SJSA1 (cell line): ENCODE measurements at places on chromosomes 2 and 18.
A peak's percentile ranks its signal among the peaks of the same experiment; 100 is the strongest.

DNA sequence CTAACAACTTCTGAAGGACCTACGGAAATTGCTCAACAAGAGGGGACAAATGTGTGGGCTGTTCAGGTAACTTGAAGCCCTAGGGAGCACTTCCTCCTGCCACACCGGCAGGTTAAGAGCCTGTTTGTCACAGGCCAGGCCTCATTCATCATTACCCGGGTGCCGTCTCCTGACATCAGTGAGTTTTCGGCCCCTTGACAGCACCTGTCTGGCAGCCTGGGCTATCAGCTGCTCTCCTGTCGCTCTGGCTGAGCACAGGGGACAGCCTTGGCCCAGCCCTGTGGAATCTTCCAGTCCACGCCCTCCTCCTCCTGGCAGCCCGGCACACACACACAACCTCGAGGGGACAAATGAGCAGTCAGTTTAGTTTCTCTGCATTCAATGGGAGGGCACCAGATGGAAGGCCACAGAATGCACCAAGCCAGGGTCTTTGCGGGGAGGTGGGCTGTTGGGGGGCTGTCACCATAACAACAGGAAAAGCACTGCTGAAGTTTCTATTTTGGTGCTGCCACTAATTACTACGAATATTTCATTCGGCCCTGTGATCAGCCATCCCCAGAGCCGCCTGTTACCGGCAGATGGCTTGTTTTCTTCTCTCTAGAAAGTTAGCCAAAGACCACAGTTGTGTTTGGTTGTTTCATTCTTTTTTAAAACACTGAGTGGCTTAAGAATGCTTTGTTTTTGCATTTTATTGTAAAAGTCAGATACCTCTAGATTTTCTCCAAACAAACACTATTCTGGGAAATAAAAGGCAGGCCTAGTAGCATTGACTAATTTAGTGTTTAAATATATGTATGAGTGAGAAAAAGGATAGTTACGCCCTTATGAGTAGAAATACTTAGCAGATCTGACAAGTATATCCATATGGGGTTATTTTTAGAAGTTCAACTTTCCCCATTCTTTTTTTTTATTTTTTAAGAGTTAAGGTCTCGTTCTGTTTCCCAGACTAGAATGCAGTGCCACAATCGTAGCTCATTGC is 189.9 kb upstream of the NDUFV2 start:
- H3K4me3 ChIP-seq = no peak overlapping the region
- H3K27ac ChIP-seq = peak overlapping the region; percentile 66
- H3K36me3 ChIP-seq = no peaks in the 10 kb centered on the region
- peaks cover 37% of the 10 kb centered on the region for H3K4me1 ChIP-seq

DNA sequence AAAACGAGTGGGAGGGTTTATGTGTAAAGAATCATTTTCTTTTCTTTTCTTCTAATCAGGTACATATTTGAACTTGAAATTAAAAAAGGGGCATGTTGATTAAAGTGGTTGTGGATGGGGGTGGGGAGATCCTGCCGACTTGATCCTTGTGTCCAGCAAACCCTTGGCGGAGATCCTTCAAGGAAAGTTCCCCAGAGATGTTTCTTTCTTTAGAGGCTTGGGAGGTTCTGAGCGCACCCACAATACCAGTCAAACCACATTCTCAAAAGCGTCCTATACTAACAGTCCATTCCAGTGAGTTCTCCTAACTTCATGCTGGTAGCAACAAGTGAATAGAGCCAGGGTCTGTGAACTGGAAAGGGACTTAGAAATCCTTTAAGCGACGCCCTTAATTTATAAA is 49.2 kb downstream of the MYCN start:
- DNase-seq = no peak
- H3K4me3 ChIP-seq = no peak overlapping the region
- H3K36me3 ChIP-seq = no peaks in the 10 kb centered on the region
- H3K27me3 ChIP-seq = no peaks in the 10 kb centered on the region
- H3K4me1 ChIP-seq = no peaks in the 10 kb centered on the region

- no peak for DNase-seq
- H3K4me3 ChIP-seq = no peak overlapping the region
- peaks cover 22% of the 10 kb centered on the region for H3K4me1 ChIP-seq
- no peaks in the 10 kb centered on the region for H3K36me3 ChIP-seq
These were observed 28.4 kb downstream of the IMPA2 start for GRCh38 chr18:12009581-12010140.

DNA sequence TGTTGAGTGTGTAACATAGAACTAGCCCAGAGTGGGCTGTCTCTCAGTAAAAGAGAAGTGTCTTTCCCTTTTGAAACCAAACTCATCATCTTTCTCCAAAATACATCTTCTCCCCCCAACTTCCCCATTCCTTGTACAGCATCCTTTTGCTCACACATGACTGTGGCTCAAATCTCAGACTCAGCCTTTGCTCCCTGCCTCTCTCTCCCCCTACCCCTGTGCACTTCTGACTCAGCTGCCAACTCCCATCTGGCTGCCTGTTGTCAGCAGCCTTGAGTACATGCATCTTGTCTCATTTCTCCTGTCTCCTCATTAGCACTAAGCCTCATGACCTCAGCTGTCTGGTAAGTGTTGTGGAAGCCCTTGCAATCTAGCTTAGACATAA is 18.1 kb upstream of the MGAT4A start:
- no peak overlapping the region for H3K4me3 ChIP-seq
- H3K27ac ChIP-seq = no peak overlapping the region
- no peak for DNase-seq
- no peaks in the 10 kb centered on the region for H3K4me1 ChIP-seq
- H3K36me3 ChIP-seq = no peaks in the 10 kb centered on the region

GRCh38 chr2:49577041-49577440 is 422.7 kb upstream of the FSHR start:
- no peaks in the 10 kb centered on the region for H3K27me3 ChIP-seq
- H3K4me1 ChIP-seq = no peaks in the 10 kb centered on the region
- DNase-seq = no peak
- no peaks in the 10 kb centered on the region for H3K36me3 ChIP-seq

DNA sequence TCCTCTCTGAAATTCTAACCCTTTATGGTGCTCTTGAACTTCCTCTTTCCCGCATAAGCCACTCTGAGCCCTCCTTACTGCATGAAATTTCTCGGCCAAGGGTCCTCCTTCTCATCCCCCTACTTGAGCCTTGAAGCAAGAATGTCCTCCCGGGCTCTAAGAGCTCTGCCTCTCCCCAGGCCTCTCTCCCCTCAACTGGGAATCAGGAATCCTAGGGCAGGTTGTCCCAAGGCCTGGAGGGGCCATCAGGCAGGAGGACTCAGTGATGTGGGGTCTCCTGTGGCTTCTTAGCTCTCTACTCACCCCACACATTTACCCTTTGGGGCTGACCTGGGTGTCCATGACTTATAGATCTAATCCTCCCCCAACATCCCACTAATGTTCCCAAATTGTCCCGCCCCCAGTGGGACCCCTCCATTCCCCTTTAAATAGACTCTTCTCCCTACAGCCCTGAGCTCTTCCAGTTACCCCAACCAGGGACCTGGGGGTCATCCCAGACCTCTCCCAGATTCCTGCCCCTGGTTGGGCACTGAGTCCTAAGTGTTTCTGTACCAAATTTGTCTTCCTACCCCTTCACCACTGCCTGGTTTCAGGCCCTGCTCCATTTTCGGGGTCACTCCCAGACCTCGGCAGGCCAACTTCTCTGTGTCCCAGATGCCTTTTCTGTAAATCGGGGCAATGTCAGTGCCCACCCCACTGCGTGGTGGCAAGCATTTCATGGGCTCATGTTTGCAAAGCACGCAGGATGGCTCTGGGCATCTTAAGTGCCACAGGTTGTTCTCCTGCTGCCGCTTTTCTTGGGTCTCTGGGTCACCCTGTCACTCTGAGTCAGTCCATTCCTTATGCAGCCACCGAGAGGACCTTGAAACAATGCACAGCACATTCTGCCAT is 171.2 kb downstream of the ASB1 start:
- peak overlapping the region; percentile 81 for H3K27ac ChIP-seq
- H3K27me3 ChIP-seq = no peaks in the 10 kb centered on the region
- DNase-seq = no peak
- H3K4me1 ChIP-seq = peaks cover 20% of the 10 kb centered on the region
- no peak overlapping the region for H3K4me3 ChIP-seq
- H3K36me3 ChIP-seq = no peaks in the 10 kb centered on the region

- no peaks in the 10 kb centered on the region; the same call in 1 of the 2 replicates for H3K27me3 ChIP-seq
- no peak overlapping the region for H3K27ac ChIP-seq
- peaks cover 5% of the 10 kb centered on the region; the same call in 1 of the 2 replicates for H3K4me1 ChIP-seq
- no peak for DNase-seq
These were observed 224.9 kb downstream of the INSIG2 start for GRCh38 chr2:118312969-118313756.

- DNase-seq = no peak
- H3K4me3 ChIP-seq = no peak overlapping the region
- H3K4me1 ChIP-seq = no peaks in the 10 kb centered on the region
- H3K27me3 ChIP-seq = peaks cover 7% of the 10 kb centered on the region
These were observed 149.2 kb downstream of the FAM210A start for GRCh38 chr18:13577091-13577697.

DNA sequence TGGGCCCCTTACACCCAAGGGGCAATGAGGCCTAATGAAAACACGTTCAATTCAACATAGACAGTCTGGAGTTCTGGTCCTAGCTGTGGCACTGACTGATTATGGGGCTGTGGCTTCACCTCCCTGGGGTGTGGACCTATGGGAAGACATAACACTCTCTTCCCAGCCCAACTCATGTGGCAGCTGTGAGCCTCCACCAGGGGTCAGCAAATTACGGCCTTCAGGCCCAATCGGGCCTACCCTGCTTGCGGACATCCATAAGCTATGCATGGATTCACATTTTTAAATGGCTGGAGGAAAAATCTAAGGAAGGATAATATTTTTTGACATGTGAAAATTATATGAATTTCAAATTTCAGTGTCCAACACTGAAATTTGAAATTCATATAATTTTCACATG is 101.3 kb downstream of the LOXHD1 start:
- H3K27me3 ChIP-seq = no peaks in the 10 kb centered on the region; the same call in 1 of the 2 replicates
- no peak for DNase-seq
- no peaks in the 10 kb centered on the region for H3K36me3 ChIP-seq
- no peak overlapping the region for H3K27ac ChIP-seq

GRCh38 chr2:56239437-56239836 is 55.6 kb downstream of the CCDC85A start:
- H3K4me1 ChIP-seq = no peaks in the 10 kb centered on the region
- DNase-seq = no peak
- H3K27me3 ChIP-seq = no peaks in the 10 kb centered on the region
- no peak overlapping the region for H3K4me3 ChIP-seq

GRCh38 chr2:46325182-46325928 is 28.1 kb downstream of the EPAS1 start:
- H3K4me1 ChIP-seq = peaks cover 34% of the 10 kb centered on the region
- H3K4me3 ChIP-seq = no peak overlapping the region
- no peaks in the 10 kb centered on the region for H3K27me3 ChIP-seq
- no peaks in the 10 kb centered on the region for H3K36me3 ChIP-seq
- no peak overlapping the region for H3K27ac ChIP-seq

DNA sequence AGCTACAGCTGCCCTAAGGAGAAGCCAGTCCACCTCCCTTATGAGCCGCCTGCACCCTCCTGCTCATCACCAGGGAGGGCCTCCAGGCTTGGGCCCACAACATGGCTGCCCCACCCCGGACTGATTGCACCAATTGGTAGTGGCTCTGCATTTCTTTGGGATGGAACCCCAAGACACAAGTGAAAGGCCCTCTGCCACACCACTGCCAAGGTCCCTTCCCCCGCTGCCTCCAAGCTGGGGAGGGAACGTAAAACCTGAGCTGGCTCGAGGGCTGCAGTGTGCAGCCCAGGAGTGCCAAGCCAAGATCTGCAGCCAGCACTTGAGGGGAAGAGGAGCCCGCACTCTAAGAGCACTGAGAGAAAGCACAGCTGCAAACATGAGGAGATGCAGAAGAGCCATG is 97.3 kb downstream of the EFEMP1 start:
- H3K4me3 ChIP-seq = no peak overlapping the region
- H3K36me3 ChIP-seq = no peaks in the 10 kb centered on the region
- peaks cover 4% of the 10 kb centered on the region; the same call in 1 of the 2 replicates for H3K4me1 ChIP-seq
- DNase-seq = no peak
- H3K27ac ChIP-seq = no peak overlapping the region

GRCh38 chr2:149860276-149860921 is 272.8 kb upstream of the MMADHC start:
- peak; percentile 90 for DNase-seq
- H3K4me3 ChIP-seq = no peak overlapping the region
- H3K4me1 ChIP-seq = peaks cover 39% of the 10 kb centered on the region
- no peaks in the 10 kb centered on the region for H3K36me3 ChIP-seq

GRCh38 chr2:27304488-27305240 is 3.6 kb downstream of the UCN start:
- peaks cover 8% of the 10 kb centered on the region for H3K27me3 ChIP-seq
- H3K4me1 ChIP-seq = no peaks in the 10 kb centered on the region
- H3K27ac ChIP-seq = no peak overlapping the region
- H3K4me3 ChIP-seq = no peak overlapping the region

GRCh38 chr2:226151157-226151556 is 648.5 kb downstream of the IRS1 start:
- H3K36me3 ChIP-seq = no peaks in the 10 kb centered on the region
- H3K4me1 ChIP-seq = peaks cover 13% of the 10 kb centered on the region
- H3K4me3 ChIP-seq = no peak overlapping the region
- no peak for DNase-seq

DNA sequence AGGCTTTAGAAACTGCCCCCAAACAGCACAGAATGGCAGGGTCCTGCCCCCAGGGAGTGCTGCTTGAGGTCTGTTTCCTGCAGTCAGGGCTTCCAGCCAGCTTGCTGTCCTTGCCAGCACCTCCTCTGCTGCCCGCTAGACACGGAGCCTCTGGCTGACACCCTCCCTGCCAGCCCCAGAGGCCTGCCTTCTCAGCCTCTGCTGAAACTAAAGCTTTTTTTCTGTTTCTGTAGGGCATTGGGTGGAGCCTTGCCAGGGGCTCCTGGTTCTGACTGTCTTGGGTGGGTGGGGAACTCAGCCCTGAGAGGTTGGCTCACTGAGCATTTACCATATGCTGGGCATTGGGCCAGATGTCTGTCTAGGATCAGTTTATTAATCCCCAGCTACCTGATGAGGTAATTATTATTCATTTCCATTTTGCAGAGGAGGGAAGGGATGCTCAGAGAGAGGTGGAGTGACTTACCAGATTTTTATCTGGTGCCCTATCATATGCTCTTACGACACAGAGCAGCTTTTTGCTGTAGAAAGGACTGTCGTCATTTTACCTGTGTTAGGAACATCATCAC is 35.4 kb downstream of the INPP4A start:
- no peak for DNase-seq
- no peaks in the 10 kb centered on the region for H3K27me3 ChIP-seq
- H3K4me3 ChIP-seq = no peak overlapping the region

- H3K4me1 ChIP-seq = no peaks in the 10 kb centered on the region
- no peak overlapping the region for H3K27ac ChIP-seq
- no peak overlapping the region for H3K4me3 ChIP-seq
- H3K27me3 ChIP-seq = no peaks in the 10 kb centered on the region
These were observed 204.7 kb upstream of the UBE2E3 start for GRCh38 chr2:180775711-180776110.

GRCh38 chr18:38312532-38312931 is 746.9 kb upstream of the CELF4 start:
- no peak overlapping the region for H3K4me3 ChIP-seq
- no peak overlapping the region for H3K27ac ChIP-seq
- no peaks in the 10 kb centered on the region for H3K27me3 ChIP-seq
